ENCODE measurements at places on chromosomes 5 and 9.

DNA sequence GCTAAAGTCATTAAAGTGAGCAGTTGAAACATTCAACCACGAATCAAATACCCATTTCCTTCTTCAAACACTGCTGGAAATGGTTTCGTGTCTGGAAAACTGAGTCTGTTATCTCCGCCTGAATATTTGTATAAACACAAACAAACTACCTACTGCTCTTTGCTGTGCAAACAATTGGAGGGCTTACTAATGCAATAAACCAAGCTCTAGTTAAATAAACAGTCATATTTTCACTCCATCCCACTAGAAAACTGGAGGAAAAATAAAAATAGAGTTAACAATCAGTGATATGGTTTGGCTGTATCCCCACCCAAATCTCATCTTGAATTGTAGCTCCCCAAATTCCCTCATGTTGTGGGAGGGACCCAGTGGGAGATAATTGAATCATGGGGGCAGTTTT, 397.6 kb downstream of the RASEF start:
- no peak for DNase-seq

DNA sequence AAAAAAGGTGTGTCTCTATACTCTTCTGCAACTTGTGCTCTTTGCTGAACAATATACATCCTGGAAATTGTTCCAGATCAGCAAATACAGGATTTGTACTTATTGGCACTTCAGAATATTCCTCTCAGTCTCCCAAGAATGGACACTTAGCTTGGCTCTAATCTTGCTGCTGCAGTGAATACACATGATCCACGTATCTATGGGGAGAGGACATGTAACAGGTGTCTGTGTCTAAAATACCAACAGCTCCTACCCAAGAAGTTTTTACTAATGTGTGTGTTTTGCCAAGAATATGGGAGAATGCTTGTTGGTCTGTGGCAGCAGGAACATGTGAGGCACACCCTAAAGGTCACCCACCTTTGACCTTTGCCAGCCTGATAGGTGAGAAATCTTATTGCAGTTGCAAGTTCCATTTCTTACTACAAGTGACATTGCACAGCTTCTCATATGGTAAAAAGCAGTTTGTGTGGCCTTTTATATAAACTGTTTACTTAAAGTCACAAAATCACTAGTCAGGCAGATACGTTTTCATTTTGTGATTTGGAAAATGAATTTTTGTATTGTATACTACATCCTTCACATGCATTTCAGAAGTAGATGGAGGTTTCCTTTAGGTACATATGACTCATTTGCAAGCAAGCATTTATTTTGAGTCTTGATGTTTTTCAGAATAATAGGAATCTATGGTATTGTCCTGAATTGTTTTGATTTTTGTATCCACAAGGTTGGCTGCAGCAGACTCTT, 35.8 kb downstream of the PHF2 start:
- DNase-seq: no peak

GRCh38 chr5:42940853-42941252, 99.3 kb downstream of the ANXA2R start:
- no peak for DNase-seq

DNA sequence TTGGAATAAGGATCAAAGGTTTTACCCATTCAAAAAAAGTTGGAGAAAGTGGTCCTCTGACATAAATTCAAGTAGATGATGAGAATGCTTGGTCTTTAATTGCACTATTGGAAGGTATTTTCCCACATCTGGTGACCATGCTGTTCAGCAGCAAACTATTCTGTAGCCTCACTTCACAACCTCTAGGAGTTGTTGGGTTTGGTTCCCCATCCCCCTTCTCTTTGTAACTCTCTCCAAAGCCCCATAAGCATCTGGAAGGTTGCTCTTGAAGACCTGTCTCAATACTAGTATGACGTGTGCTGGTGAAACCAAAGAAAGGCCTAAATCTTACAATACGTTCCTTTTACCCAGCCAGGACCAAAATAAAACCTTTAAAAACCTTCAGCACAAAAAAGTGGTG, 8.5 kb downstream of the RGMB start:
- no peak for DNase-seq

DNA sequence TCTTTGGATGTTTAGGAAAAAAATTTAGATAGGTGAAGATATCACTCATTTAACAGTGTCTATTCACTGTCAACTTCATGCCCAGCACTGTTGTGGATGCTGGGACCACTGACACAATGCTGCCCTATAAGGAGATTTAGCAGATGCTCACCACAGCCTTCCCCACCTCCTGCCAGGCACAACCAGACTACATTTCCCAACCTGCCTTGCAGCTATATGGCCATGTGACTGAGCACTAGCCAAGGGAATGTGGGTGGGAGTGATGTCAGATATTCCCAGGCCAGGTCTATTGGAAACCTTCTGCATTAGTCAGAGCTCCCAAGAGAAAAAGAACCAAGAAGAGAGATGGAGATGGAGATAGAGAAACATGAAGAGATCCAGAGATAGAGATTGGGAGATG, 302.6 kb upstream of the TAS2R1 start:
- no peak for DNase-seq

DNA sequence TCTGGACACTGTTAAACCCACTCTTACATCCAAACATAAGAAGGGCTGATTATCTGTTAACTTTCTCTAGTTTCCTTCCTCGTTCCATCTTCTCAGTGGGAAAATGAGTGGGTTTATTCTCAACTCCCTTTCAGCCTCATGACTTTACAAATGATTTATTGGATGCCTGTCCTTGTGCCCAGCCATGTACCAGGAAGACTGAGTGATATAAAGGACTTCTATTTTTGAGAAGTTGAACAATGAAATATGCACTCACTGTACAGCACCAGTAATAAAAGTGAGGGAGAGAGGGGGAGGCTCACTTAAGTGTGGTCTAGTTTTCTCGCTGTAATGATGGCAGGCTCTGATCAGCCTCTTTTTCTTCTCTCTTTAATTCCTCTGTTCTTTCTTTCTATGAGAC, 277.6 kb downstream of the SMARCA2 start:
- DNase-seq: no peak

- no peak for DNase-seq
Observed at GRCh38 chr9:86546712-86547111, 192.5 kb upstream of the TUT7 start.

DNA sequence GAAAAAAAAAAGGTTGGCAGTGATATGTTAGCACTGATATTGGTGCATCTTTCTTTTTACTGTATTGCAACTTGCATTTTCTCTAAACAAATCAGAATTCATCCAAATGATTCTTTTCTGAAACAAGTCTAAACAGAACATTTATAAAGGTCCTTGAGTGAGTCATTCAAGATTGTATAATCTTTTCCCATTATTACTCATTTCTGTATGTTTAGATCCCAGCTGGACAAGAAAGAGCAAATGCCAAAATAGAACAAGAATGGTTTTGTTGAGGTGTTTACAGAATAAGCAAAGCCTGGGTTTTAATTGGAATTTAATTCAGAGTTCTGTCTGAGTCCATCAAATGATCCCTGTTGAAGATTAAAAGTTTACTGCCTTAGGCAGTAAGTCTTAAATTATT, 112.3 kb downstream of the VCAN start:
- DNase-seq: no peak

DNA sequence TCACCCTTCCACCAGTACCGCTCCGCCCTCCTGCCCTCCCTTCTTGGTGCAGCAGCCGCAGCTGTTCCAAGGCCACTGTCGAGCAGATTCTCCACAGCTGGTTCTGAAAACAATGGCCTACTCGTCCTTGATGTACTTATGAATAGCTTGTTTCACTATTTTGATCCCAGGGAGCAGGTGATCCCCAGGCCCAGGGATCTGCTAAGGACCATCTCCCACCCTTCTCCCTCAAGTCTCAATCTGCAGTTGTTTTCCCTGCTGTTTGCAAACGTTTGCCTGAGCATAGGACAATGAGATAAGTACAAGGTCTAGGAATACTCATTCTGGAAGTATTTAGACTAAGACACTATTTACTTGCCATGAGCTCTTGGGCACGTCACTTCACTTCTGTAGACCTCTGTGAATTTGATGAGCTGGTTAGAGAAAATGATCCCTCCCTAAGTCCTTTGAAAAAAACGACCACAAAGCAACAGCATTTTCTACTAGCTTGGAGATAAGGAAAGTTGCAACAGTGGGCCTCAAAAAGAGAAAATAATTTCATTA, 1.8 kb downstream of the LURAP1L start:
- no peak for DNase-seq

DNA sequence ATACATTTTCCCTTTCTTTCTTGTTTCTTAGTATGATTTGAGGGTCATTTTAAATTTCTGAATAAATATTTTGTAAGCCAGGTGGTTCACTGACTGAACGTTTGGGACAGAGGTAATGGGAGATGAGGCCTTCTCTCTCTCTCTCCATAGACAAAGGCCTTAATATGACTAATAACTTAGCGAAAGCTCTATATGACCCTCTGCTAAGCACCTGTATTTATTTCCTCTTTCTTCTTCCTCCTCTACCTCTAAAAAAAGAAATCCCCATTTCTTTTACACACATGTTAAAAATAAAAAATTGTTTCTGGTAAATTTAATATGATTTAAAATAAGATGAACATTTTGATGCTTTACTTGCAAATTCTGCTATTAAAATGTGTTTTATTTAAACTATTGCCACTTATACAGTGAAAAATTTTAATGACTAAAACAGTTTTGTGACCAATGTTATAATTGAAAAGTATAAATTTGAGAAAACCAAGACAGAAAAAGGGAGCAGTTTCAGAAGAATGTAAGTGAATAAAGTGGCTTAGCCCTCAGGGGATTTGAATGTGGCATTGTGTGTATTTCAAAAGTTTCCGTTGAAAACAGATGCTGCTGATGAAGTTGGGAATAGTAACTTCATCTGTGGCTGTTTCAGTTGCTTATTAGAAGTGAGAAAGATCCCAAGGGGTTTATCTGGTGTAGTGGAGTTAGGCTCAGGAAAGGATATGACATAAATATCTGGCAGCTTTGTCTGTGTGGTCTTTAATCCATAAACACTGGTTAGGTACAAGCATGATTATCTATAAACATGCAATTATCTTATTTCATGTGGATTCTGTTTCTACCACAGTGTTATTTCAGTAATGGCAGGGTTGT, 128.6 kb upstream of the GRHPR start:
- no peak for DNase-seq

DNA sequence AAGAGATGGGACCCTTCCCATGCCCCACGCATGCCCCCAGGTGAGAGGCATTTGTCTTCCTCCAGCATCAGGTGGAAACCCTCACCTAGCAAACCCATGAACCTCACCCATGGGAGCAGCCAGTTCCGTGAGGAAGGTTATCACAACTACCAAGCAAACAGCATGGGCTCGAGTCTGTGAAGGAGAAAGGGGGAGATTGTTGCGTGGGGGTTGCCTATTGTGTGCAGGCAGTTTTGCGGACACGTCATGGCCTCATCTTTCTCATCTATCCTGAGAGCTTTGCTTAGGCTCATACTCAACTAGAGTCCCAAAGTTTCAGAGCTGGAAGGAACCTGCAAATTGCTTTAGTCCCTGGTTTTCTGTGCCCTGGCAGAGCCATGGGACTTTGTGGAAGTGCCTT, 73.6 kb upstream of the TGFBR1 start:
- no peak for DNase-seq

DNA sequence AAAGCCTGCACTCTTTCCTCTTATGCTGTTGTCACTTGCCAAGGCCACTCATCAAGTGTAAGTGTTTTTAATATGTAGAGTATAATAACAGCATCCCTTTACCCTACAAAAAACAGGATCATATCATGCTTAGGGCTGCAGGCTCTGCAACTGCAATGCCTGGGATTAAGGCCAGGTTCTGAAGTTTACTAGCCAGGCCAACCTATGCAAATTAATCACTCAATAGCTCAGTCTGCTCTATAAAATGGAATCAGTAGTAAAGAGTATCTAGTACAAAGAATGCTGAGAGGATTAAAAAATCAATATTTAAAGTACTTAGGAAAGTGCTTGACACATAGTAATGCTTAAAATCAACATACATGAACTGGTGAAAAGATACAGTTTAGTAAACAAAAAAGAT, 253.3 kb downstream of the EDIL3 start:
- DNase-seq: no peak

- no peak for DNase-seq
Observed at GRCh38 chr5:146291421-146292074, 47.1 kb upstream of the POU4F3 start.

GRCh38 chr5:80181618-80182211, 74.1 kb downstream of the SERINC5 start:
- no peak for DNase-seq

DNA sequence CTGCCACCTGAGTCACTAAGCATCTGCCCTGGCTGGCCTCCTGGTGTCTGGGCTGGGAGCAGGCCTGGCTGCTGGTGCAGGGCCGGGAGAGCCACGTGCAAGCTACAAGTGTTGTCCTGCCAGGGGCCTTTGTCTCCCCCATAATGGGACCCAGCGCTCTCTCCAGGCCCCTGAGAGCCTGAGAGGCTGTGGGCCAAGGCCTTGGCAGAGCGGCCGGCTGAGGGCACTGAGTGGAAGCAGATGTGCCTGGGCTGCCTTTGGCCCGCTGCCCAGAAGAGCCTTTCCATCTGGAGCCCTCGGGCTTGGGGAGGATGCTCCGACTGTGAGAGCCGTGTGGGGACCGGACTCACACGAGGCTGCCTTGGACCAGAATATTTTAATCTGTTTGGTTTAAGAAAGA, 185.5 kb downstream of the RGS3 start:
- no peak for DNase-seq

- no peak for DNase-seq
Observed at GRCh38 chr9:93431539-93432105, 19.9 kb upstream of the FAM120A start.

DNA sequence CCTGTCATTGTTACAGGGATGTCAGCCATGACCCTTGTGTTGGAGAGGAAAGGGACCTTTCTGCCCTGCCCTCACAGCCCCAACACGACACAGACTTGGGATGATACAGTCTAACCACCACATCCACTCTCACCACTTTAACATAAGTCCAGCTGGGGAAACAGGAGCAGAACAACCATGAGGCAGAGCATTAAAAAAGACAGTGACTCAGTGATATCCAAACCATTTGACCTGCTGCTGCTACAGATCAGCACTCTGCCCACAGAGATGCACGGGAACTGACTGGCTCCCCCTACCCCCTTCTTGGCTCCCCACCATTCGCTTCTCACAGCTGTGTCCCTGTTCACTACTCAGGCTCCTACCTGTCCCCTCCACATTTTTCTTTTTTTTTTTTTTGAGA, 458.6 kb downstream of the ZNF608 start:
- DNase-seq: no peak
